ENCODE measurements at places on chromosomes 7 and 10. TPM values are rescaled to one million over a fixed set of nuclear protein-coding genes. Genes with fewer than 3 reads are reported as not detected.

Gene WDFY4
- total RNA-seq = not detected

Gene CLDN4
- total RNA-seq = 9.7 TPM

Gene PTPRE
- 1.9 TPM for total RNA-seq

Gene SLC18A2
- 0.24 TPM for total RNA-seq

Gene ANXA8
- 0.19 TPM for total RNA-seq

Gene TDRD1
- total RNA-seq = not detected

Gene PCGF5
- 6.5 TPM for total RNA-seq

Gene FRMD4A
- 20.1 TPM for total RNA-seq

Gene FERD3L
- total RNA-seq = not detected

Gene TRIM73
- total RNA-seq = 5.8 TPM

Gene SSMEM1
- not detected for total RNA-seq

Gene DNAJC12
- total RNA-seq = not detected

Gene GRID2IP
- total RNA-seq = 4.5 TPM

Gene TFR2
- total RNA-seq = 3.1 TPM

DNA sequence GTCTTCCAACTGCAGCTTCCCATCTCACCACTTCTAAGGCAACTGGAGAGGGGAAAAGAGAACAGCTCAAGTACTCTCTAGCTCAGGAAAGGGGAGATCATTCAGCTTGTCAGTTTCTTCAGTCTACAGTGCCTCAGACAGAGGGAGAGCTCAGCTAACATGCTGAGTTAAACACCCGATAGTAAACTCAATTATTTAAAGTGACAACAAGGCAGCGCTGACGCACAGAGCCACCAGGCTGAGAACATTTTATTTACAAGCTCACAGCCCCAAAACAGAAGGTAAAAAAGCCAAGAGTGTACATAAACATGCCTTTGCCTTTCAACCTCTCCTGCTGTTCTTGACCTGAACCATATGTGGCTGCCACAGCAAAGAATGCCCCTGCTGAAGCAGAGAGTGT, 10.1 kb upstream of the CUZD1 start:
- no peaks in the 10 kb centered on the region for H3K36me3 ChIP-seq
- no peak overlapping the region for H3K27ac ChIP-seq
- no peaks in the 10 kb centered on the region for H3K27me3 ChIP-seq
- no peak overlapping the region for H3K4me3 ChIP-seq
- DNase-seq = peak; percentile 32

- H3K4me3 ChIP-seq = no peak overlapping the region
- no peaks in the 10 kb centered on the region for H3K4me1 ChIP-seq
- H3K27me3 ChIP-seq = no peaks in the 10 kb centered on the region
- DNase-seq = no peak
- no peak overlapping the region for H3K27ac ChIP-seq
Observed at GRCh38 chr10:7184660-7185366, 226.0 kb downstream of the SFMBT2 start.

DNA sequence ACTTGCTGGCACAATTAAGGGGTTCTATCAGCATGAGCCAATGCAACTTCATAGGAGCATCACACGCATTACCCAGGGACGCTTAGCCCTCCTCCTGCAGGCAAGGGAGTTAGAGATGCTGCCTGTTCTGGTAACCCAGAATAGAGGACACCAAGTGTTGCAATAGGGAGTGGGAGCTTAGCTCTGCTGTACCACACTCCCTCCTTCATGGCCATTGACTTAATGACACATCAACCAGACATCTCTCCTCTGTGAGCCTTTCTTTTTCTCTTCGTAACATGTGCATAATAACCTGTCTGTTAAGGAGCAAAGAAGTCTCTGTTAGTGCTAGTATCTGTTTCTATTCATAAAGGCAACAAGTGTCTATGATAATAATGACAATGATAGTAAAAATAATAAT, 282.4 kb downstream of the SORCS3 start:
- no peaks in the 10 kb centered on the region for H3K4me1 ChIP-seq
- no peak overlapping the region for H3K4me3 ChIP-seq
- H3K27ac ChIP-seq = no peak overlapping the region
- H3K36me3 ChIP-seq = no peaks in the 10 kb centered on the region
- DNase-seq = no peak

DNA sequence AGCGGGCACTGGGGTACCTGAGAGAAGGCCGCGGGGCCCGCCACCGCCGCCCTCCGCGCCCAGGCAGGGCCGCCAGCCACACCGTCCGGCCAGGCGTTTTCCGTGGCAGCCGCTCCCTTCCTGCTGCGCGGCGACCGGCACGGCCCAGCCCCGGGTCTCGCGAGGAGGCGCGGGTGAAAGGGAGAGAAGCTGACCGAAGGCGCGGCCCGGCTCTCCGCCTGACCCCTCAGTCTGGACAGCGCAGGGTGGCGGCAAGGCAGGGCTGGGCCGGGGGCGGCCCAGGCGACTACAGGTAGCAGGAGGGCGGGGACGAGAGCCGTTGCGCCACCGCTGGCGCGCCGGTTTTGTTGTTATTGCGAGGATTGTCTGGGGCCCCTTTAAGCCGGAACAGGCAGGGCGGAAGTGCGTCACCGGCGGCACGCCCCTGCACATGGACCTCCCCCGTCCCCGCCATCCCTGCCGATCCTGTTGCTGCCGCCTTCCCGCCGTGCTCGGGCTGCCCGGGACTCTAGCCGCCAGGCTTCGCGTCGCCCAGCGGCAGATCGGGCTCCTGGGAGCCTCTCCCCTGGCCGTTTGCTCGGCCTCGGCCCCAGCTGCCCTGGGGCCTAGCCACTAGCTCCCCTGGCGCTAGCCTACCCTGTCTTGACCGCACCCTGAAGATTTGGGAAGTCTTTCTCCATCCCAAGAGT, at the start of gene HERPUD2:
HERPUD2 (minus strand) TSS at position 352 of the 689 bp plus-strand sequence. CDS start 805 bp downstream, outside the sequence.
- DNase-seq = peak; percentile 98
- H3K4me3 ChIP-seq = peak within 1 kb of the TSS; percentile 97
- no peaks in the 10 kb centered on the region for H3K4me1 ChIP-seq
- no peaks in the 10 kb centered on the region for H3K27me3 ChIP-seq
- peak within 1 kb of the TSS; percentile 95 for H3K27ac ChIP-seq

DNA sequence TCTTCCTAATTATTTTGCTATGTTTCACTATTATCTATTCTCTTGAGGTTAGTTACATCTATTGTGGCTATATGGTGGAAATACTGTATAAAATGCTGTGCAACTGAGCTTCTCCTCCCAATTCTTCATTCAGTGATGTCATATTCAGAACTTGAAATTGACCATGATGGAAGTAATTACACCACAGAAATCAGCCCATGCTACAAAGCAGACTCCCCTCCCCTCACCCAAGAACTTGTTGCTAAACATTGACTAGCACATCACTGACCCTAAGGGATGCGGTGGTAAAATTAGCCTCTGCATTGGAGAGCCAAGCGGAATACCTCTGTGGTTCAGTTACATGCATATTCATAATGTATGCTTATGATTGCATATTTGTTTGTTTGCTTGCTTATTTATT, 8.8 kb downstream of the CALD1 start:
- H3K27ac ChIP-seq = no peak overlapping the region
- H3K4me1 ChIP-seq = no peaks in the 10 kb centered on the region
- H3K36me3 ChIP-seq = peaks cover 11% of the 10 kb centered on the region
- H3K4me3 ChIP-seq = no peak overlapping the region
- H3K27me3 ChIP-seq = no peaks in the 10 kb centered on the region
- no peak for DNase-seq

DNA sequence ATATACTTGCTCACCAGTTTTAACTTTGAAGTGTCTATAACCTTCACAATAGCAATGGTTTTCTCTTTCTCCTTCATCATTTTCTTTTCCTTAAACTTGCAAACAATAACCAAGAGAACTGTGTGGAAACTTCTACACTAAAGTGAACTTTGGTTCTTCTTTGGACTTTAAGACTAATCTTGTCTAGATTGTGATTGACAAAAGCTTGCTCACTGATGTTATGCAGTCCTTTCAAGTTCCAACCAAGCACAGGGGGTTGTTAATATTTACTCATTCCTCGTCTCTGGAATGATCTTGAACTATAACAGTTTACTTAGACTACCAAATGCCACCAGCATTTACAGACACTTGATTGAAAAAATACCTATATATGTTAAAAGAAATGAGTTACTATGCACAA, 62.4 kb downstream of the TFEC start:
- DNase-seq = no peak
- H3K4me1 ChIP-seq = no peaks in the 10 kb centered on the region
- H3K27me3 ChIP-seq = no peaks in the 10 kb centered on the region
- no peak overlapping the region for H3K4me3 ChIP-seq
- no peaks in the 10 kb centered on the region for H3K36me3 ChIP-seq

DNA sequence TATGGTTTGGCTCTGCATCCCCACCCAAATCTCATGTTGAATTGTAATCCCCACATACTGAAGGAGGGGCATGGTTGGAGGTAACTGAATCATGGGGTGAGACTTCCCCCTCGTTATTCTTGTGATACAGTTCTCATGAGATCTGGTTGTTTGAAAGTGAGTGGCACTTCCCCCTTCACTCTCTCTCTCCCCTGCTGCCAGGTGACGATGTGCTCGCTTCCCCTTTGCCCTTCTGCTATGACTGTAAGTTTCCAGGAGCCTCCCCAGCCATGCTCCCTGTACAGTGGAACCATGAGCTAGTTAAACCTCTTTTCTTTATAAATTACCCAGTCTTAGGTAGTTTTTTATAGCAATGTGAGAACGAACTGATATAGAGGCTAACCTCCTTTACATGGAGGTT, 16.6 kb downstream of the PLPP4 start:
- H3K36me3 ChIP-seq = no peaks in the 10 kb centered on the region
- no peak overlapping the region for H3K27ac ChIP-seq
- DNase-seq = no peak

DNA sequence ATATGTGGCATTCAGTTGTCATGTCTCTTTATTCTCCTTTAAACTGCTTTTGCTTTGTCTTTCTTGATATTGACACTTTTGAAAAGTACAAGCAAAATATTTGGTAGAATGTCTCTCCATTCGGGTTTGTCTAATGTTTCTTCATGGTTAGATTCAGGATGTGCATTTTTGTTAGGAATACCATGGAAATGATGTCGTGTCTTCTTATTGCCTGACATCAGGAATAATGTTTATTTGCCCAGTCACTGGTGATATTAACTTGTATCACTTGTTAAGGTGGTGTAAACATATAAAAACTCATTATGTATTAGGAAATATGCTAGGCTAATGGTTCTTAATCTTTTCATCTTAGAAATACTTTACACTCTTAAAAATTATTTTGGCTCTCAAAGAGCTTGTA, 43.4 kb downstream of the CDK1 start:
- H3K36me3 ChIP-seq = no peaks in the 10 kb centered on the region
- H3K4me1 ChIP-seq = no peaks in the 10 kb centered on the region
- H3K27me3 ChIP-seq = no peaks in the 10 kb centered on the region
- H3K27ac ChIP-seq = no peak overlapping the region
- no peak overlapping the region for H3K4me3 ChIP-seq

DNA sequence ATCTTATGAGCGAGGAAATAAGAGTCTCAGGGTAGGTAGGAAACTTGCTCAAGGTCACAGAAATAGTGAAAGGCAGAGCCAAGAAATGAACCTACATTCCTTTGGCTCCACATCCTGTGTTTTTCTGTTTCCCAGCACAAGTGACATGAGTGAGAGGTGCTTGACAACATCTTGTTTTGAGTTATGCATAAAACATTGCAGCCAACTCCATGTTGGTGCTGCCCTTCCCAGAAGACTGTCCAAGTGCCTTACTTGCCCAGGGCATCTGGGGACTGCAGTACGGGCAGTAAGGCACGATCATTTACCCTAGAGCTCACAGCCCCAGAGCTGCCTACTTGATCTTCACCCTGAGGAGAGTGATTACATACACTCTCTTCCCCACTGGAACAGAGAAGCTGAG, 148.8 kb downstream of the NOC3L start:
- H3K4me1 ChIP-seq = no peaks in the 10 kb centered on the region
- H3K4me3 ChIP-seq = no peak overlapping the region
- no peak for DNase-seq
- no peaks in the 10 kb centered on the region for H3K27me3 ChIP-seq

- H3K27ac ChIP-seq = no peak overlapping the region
Observed at GRCh38 chr10:30980951-30981616, 50.6 kb downstream of the ZNF438 start.

DNA sequence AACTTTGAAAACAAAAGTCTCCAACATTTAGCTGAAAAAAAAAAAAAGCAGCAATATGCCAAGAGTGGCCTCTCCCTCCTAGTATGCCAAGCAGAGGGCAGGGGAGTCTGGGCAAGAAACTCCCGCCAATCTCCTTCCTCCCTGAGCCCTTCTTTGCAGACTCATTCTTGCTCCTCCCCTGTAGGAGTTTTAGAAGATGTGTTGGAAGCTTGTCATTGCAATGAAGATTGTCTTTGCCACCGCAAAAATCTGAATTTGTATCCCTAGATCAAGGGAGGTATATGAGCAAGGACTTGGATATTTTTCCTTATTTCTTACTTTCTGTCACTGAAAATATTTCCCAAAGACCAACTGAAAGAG, 2.6 kb upstream of the TNS3 start:
- H3K36me3 ChIP-seq = no peaks in the 10 kb centered on the region
- H3K4me3 ChIP-seq = no peak overlapping the region
- H3K4me1 ChIP-seq = peaks cover 5% of the 10 kb centered on the region
- DNase-seq = no peak

- H3K27me3 ChIP-seq = no peaks in the 10 kb centered on the region
- DNase-seq = no peak
- peaks cover 5% of the 10 kb centered on the region for H3K4me1 ChIP-seq
Observed at GRCh38 chr7:14850039-14850438, 52.5 kb downstream of the DGKB start.

DNA sequence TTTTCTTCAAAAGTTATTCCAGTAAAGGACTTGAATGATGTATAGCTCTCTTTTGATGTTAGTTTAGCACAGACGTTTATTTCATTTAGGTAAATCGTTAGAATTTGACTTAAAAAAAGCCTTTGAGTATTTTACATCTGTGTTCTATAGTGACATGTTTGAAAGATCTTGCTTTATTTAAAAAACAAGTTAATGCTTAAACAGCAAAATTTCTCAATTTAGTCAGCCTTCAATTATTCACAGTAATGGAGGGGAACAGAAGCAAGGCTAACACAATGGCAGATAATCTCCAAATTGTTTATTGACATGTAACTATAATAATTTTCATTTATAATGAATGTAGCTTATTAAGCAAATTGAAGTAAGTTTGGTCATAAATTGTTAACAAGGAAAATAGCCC, 63.5 kb downstream of the MKLN1 start:
- no peaks in the 10 kb centered on the region for H3K27me3 ChIP-seq
- no peak for DNase-seq
- H3K27ac ChIP-seq = no peak overlapping the region
- H3K4me1 ChIP-seq = no peaks in the 10 kb centered on the region
- peaks cover 46% of the 10 kb centered on the region for H3K36me3 ChIP-seq

DNA sequence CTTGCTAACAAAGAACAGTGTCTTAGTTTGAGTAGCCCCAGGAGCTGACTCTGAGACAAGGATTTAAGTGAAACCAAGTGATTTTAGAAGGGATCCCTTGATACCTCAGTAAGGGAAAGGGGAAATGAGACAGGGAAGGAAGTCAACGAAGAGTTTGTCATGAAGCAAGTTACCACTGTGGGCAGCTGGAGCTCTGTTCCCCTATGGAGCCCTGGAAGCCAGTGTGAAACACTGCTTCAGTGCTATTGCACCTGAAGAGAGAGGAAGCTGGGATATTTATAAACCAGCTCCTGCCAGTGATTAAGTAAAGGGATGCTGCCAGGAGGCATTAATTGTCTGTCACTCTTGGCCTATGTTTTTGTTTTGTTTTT, 58.9 kb upstream of the WAPL start:
- no peak for DNase-seq
- H3K36me3 ChIP-seq = no peaks in the 10 kb centered on the region
- H3K4me1 ChIP-seq = no peaks in the 10 kb centered on the region
- no peak overlapping the region for H3K4me3 ChIP-seq

GRCh38 chr7:29479301-29480200, 84.1 kb upstream of the PRR15 start:
- no peaks in the 10 kb centered on the region for H3K27me3 ChIP-seq
- peak overlapping the region; percentile 86 for H3K27ac ChIP-seq
- DNase-seq = no peak
- no peaks in the 10 kb centered on the region for H3K36me3 ChIP-seq

Data from endodermal cell (in vitro differentiated cells).